Activated CD4-positive, alpha-beta T cell treated with anti-CD3 and anti-CD28 coated beads, Interleukin-2, amount 10 ng/mL, durations not matched to agents 24 days and 14 days (primary cell): ENCODE measurements at places on chromosomes 16 and 17. TPM values are rescaled to one million over a fixed set of nuclear protein-coding genes. Genes with fewer than 3 reads are reported as not detected.
A peak's percentile ranks its signal among the peaks of the same experiment; 100 is the strongest.

The CIBAR2 gene
- total RNA-seq = not detected in 2 replicates

The SOST gene
- total RNA-seq = not detected in 2 replicates

The PITPNC1 gene
- total RNA-seq = 18.7 and 22.3 TPM in 2 replicates

The SEPTIN1 gene
- 162 and 163 TPM in 2 replicates for total RNA-seq

The MYO1C gene
- 37.4 and 43.4 TPM in 2 replicates for total RNA-seq

The AKTIP gene
- total RNA-seq = 18.0 and 18.7 TPM in 2 replicates

The UBTF gene
- total RNA-seq = 193 and 195 TPM in 2 replicates

The SLC5A11 gene
- not detected in 2 replicates for total RNA-seq

- H3K36me3 ChIP-seq = no peaks in the 10 kb centered on the region
- no peak overlapping the region for H3K4me3 ChIP-seq
- peaks cover 5% of the 10 kb centered on the region for H3K4me1 ChIP-seq
- no peaks in the 10 kb centered on the region for H3K27me3 ChIP-seq
Observed at GRCh38 chr16:28610595-28611191, 849 bp upstream of the SULT1A1 start.

- peaks cover 15% of the 10 kb centered on the region for H3K36me3 ChIP-seq
- DNase-seq = no peak
- H3K27me3 ChIP-seq = no peaks in the 10 kb centered on the region
- peak overlapping the region; percentile 67 for H3K27ac ChIP-seq
Observed at GRCh38 chr16:30925995-30926811, 2.8 kb downstream of the FBXL19 start.

DNA sequence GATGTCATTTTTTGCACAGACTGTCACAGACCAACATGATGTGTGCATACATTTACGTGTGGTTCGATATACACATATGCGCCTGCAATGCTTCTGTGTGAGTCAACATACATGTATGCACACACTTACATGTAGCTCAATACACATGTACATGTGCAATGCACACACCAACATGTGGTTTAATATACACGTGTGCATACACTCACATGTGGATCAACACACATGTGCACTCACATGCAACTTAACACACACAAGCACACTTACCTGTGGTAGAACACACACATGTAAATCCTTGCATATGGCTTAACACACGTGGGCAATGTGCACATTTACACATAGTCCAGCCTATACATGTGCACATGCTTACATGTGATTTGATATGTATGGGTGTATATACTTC lies 97.5 kb downstream of the CYLD start:
- no peak for DNase-seq
- peaks cover 32% of the 10 kb centered on the region for H3K27me3 ChIP-seq
- no peaks in the 10 kb centered on the region for H3K36me3 ChIP-seq
- no peak overlapping the region for H3K4me3 ChIP-seq

GRCh38 chr17:28521311-28522085 lies 15.3 kb downstream of the FOXN1 start:
- no peak overlapping the region for H3K27ac ChIP-seq
- H3K4me3 ChIP-seq = no peak overlapping the region
- DNase-seq = no peak
- peaks cover 7% of the 10 kb centered on the region for H3K27me3 ChIP-seq

DNA sequence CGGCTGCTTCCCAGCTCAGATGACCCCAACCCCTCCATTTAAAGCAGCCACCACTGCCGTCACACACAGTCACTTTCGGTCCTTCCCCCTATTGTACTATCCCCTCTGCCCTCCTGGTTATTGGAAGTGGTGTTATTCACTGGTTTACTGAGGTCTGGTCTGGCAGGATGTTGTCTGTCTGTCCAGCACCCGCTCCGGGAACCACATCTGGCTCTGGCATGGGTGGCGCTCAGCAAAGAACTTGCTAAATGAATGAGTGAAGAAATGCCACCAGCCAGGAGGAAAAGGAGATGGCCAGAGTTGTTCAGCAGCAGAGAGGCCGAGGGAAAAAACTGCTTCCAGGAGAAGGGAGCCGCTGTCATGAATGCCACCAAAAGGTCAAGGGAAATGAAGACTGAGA lies 161.6 kb downstream of the GSG1L start:
- no peaks in the 10 kb centered on the region for H3K36me3 ChIP-seq
- H3K27ac ChIP-seq = no peak overlapping the region
- DNase-seq = no peak
- no peaks in the 10 kb centered on the region for H3K27me3 ChIP-seq
- H3K4me1 ChIP-seq = no peaks in the 10 kb centered on the region
- H3K4me3 ChIP-seq = no peak overlapping the region

DNA sequence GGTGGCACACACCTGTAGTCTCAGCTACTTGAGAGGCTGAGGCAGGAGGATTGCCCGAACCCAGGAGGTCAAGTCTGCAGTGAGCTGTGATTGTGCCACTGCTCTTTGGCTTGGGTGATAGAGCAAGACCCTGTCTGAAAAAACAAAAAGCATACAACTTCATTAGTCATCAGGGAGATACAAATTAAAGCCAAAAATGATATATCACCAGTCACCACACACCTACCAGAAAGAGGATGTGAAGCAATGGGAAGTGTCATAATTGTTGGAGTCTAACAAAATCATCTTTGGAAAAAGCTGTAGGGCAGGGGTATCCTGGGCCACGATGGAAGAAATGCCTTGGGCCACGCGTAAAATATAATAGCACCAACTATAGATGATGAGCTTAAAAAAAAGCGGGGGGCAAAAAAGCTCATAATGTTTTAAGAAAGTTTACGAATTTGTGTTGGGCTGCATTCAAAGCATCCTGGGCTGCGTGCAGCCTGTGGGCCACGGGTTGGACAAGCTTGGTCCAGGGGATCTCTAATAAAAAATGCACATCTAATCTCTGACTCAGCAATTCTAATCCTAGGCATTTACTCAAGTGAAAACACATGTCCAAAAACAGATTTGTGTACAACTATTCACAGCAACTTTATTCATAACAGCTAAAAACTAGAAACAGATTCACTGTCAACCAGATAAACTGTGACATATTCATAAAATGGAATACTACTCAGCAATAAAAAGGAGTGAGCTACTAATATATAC lies 65.9 kb downstream of the HIC1 start:
- no peak overlapping the region for H3K4me3 ChIP-seq
- H3K36me3 ChIP-seq = peaks cover 13% of the 10 kb centered on the region
- H3K27me3 ChIP-seq = no peaks in the 10 kb centered on the region
- no peak overlapping the region for H3K27ac ChIP-seq

- peaks cover 2% of the 10 kb centered on the region for H3K4me1 ChIP-seq
- no peak overlapping the region for H3K4me3 ChIP-seq
- H3K36me3 ChIP-seq = no peaks in the 10 kb centered on the region
- no peak for DNase-seq
- no peaks in the 10 kb centered on the region for H3K27me3 ChIP-seq
Observed at GRCh38 chr16:12439399-12440227, 364.1 kb downstream of the CPPED1 start.

GRCh38 chr16:24253192-24253591 lies 2.9 kb upstream of the CACNG3 start:
- H3K36me3 ChIP-seq = no peaks in the 10 kb centered on the region
- peaks cover 40% of the 10 kb centered on the region for H3K27me3 ChIP-seq
- H3K4me1 ChIP-seq = peaks cover 4% of the 10 kb centered on the region
- no peak overlapping the region for H3K4me3 ChIP-seq
- H3K27ac ChIP-seq = no peak overlapping the region

GRCh38 chr17:27817731-27818130 lies 17.4 kb upstream of the NOS2 start:
- DNase-seq = no peak
- H3K4me3 ChIP-seq = no peak overlapping the region
- H3K27ac ChIP-seq = no peak overlapping the region
- H3K36me3 ChIP-seq = peaks cover 3% of the 10 kb centered on the region
- peaks cover 4% of the 10 kb centered on the region for H3K27me3 ChIP-seq

GRCh38 chr16:1149101-1149636 lies 3.7 kb upstream of the CACNA1H start:
- H3K4me3 ChIP-seq = no peak overlapping the region
- H3K4me1 ChIP-seq = no peaks in the 10 kb centered on the region
- no peak overlapping the region for H3K27ac ChIP-seq

DNA sequence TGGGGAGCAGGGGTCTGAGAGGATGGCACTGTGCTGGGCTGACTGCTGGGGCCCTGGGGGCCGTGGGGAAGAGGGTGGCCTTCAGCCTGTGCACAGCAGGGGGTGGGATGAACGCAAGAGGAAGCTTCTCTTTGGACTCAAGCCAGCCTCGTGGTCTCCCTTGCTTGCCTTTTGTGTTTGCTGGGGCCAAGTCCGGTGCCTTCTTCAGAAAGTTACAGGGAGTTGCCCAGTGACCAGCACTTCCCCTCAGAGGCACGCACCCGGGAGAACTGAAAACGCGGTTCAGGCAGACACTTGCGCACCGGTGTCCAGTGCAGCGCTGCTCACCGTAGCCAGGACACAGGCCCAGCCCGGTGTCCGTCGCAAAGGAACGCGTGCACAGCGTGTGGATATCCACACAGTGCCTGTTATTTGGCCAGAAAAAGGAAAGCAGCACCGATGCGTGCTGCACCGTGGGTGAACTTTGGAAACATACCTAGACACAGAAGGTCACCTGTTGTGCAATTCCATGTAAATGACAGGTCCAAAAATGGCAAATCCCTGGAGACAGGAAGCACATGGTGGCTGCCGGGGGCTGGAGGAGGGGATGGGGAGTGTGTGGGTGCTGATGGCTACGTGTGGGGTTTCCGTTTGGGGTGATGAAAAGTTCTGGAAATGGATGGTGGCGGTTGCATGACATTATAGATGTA lies 29.4 kb upstream of the NUDT16L1 start:
- DNase-seq = no peak
- peak overlapping the region; percentile 77 for H3K4me3 ChIP-seq
- peaks cover 47% of the 10 kb centered on the region for H3K4me1 ChIP-seq
- no peaks in the 10 kb centered on the region for H3K27me3 ChIP-seq
- H3K27ac ChIP-seq = peak overlapping the region; percentile 88

DNA sequence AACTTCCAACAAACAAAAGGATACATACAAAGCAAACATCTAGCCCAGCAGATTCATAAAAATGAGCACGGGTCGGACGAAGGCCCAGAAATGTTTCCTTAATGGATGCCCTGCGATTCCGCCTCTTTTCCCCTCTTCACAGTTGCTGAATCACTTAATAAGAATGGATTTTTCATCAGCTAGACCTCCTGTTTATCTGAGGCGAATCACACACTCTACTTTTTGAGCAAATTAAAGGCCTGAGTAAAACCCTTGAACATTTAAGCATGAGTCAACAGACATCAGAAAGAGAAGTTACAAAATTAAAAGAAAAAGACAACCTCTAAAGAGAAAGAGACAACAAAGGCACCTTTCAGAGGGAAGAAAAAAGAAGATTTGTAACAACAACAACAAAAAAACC lies 44.7 kb downstream of the HS3ST3A1 start:
- peaks cover 2% of the 10 kb centered on the region for H3K27me3 ChIP-seq
- H3K4me1 ChIP-seq = no peaks in the 10 kb centered on the region
- no peak overlapping the region for H3K4me3 ChIP-seq
- H3K27ac ChIP-seq = no peak overlapping the region

GRCh38 chr16:546909-547770 lies 13.1 kb upstream of the PRR35 start:
- H3K27ac ChIP-seq = no peak overlapping the region
- H3K27me3 ChIP-seq = no peaks in the 10 kb centered on the region
- peaks cover 11% of the 10 kb centered on the region for H3K36me3 ChIP-seq
